T-cell (primary cell): ENCODE measurements at places on chromosomes 1 and 21.

GRCh38 chr1:200960948-200961340 is 62.6 kb downstream of the KIF21B start:
- DNase-seq: no peak

DNA sequence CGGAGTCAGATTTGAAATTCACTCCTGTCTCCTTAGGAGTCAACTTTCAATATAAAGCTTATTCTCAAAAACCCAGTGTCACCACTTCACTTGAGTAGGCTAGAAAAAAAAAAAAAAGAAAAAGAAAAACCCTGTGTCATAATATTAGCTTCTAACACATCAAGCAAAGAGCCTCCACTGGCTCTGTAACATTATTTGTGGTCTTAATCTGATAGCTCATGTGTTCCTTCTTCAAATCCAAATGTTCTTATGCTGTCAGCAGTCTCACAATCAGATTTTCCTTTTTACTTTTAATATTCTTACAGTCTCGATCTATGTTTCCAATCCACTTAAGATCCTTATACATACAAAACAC is 26.1 kb upstream of the PSMG1 start:
- DNase-seq: no peak

- no peak for DNase-seq
Observed at GRCh38 chr21:44947111-44947929, 7.5 kb downstream of the SLX9 start.

- DNase-seq: no peak
Observed at GRCh38 chr1:209720826-209721225, 16.2 kb downstream of the HSD11B1 start.

DNA sequence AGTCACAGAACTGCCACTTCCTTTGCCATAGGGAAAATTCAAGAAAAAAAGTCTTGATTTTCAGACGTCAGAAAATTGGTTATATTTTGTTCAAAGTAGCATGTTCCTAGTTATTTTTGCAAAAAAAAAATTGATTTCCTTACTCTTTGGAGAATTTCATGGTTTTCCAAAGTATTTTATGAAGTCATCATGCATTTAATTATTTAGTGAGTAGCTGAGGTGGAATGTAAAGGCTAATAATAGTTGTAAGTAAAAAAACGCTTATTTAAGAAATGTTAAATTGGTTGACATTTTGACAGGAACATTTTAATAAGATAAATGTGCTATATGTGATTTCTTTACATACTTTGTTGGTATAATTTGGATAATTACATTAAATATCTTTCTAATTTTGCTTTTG is 20.8 kb downstream of the TSEN15 start:
- no peak for DNase-seq

DNA sequence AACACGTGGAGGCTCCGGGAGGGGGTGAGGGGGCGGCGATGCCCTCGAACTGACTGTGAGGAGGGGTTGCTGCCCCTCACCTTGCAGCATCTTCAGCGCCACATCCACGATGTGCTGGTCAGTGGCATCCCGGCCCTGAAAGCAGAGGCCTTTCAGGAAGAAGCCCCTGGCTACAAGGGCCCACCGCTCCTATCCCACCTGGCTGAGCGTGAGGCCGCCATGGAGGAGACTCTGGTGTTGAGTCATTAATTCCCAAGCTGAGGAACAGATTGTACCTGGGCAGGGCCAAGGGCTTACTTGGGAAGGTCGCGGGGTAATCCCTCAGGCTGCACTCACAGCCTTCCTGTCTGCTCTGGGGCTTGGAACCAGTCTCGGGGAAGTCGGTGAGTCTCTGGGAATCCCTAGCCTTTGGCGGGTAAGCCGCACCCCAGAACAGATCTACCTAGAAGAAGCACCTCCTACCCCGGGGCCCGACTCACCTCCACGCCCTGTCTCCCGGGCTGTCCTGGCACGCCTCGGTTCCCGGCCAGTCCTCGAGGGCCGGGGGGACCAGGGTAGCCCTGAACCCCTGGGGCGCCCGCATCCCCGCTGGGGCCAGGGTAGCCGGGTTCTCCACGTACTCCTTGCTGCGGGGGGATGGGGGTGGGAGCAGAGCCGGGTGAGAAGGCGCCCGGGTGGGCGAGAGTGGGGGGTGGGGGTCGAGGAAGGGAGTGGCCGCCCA is 13.9 kb downstream of the COL9A2 start:
- no peak for DNase-seq

- DNase-seq: no peak
Observed at GRCh38 chr21:39715804-39716397, 29.1 kb upstream of the IGSF5 start.

DNA sequence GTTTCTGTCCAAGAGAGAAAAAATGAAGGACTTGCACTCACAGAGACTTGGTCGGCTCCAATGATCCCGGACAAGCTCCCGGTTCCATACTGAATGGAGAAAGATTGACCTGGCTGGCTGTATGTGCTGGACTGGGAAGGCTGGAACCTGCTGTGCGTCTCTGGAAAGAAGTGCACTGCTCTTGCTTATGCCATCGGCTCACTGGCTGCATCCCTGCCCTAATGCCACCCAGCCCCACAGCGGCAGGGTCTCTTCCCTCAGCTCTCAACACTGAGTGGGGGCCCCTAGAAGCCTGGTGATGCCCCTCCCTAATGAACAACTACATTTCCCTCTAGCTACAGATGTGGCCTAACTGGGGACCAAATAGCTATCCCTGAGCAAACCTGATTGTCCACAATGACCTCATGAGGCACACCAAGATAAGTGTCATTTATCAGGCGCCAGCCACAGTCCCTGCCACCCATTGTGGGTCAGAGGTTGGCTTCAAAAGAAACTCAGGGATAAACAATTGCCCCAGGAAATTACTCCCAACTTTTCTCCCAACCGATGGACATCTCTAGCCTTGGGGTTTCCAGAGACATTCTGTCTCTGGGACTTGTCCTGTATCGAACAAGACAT is 2.6 kb downstream of the CTSE start:
- no peak for DNase-seq

- DNase-seq: no peak
Observed at GRCh38 chr1:55065648-55066047, 26.3 kb downstream of the PCSK9 start.

GRCh38 chr21:25536752-25537151 is 70.5 kb downstream of the MRPL39 start:
- DNase-seq: no peak

DNA sequence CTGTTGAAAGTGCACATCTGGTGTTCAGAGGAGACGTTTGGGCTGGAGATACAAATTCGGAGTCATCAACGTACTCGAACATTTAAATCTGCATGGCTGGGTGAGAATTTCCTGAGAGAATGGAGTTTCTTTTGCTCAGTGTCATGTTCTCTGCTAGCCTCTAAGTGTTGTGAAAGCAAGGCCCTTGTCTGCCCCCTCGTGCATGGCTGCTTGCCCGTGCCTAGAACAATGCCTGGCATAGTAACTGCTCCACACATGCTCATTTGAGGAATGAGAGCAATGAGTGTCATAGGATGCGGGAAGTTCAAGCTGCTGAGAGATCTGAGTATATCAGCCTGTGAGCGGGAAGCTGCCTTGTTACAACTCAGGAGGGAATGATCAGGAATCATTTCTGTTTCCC is 171.1 kb upstream of the CSF3R start:
- no peak for DNase-seq

GRCh38 chr1:78370779-78371482 is 119.8 kb upstream of the PTGFR start:
- DNase-seq: no peak

GRCh38 chr1:24764439-24764838 is 19.2 kb downstream of the CLIC4 start:
- no peak for DNase-seq

DNA sequence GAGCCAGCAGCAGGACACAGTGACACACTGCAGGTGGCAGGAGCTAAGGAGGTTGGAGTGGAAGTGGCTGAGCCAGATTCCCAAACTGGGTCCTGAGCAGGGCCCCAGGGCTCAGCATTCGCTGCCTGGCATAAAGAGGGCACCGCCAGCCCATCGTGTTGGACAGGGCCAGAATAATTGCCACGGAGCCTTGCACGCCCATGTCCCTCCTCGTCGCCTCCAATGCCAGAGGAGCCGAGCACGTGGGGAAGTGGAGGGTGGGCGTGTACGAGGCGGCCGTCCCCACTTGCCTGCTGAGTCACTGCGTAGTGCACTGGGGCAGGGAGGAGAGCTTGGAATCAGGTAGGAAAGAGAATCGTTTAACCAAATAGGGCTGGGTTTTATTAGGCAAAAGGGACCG is 26.1 kb upstream of the LRRC47 start:
- no peak for DNase-seq

GRCh38 chr1:206655471-206655882 is 20.1 kb downstream of the DYRK3 start:
- DNase-seq: no peak

DNA sequence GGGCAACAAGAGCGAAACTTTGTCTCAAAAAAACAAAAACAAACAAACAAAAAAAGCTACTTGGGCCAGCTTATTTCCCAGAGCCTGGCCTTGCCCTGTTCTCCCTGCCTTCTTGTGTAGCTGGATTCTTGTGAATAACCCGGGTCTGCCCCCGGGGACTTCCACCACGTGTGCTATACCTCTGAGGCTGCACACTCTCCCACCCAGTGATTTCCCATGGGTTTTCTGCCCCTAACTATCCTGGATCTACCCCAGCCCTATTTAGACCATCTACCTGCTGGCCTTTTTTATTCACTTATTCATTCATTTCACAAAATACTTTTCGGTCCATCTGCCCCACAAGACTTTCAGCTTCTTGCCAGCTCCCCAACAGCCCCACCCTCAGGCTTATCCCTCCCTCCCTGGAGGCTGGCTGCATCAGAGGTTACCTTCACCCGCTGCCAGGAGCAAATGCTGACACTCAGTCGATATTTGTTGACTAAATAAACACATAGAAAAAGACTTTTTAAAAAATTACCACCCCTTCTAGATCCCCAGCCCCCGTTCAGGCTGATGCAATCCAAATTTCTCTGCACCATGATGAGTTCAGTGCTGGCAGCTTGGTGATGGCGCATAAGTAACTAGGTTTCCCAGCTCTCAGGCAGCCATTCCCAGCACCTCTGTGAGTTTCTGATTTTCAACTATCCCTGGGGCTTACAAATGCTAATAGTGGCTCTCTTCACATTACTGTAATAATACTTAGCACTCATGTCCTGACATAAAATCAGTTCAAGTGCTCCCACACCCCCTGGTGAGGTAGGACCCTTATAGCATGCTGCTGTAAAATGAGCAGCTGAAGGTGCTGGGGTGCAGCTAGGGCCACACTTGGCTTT is 30.7 kb upstream of the TARBP1 start:
- no peak for DNase-seq

GRCh38 chr21:35375115-35375514 is 326.0 kb upstream of the RUNX1 start:
- DNase-seq: no peak

DNA sequence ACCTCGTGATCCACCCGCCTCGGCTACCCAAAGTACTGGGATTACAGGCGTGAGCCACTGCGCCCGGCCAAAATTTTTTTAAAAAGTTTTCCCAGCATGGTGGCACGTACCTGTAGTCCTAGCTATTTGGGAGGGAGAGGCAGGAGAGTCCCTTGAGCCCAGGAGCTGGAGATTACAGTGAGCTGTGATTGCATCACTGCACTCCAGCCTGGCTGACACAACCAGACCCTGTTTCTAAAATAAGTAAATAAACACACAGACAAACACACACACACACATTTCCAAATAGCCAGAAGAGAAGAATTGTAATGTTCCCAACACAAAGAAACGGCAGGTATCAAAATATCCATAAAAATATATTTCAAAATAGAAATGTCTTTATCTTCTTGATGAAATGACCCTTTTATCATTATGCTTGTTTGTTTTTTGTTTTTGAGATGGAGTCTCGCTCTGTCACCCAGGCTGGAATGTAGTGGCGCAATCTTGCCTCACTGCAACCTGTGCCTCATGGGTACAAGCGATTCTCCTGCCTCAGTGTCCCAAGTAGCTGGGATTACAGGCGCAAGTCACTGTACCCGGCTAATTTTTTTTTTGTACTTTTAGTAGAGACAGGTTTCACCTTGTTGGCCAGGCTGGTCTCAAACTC is 9.3 kb downstream of the HES2 start:
- DNase-seq: no peak

- no peak for DNase-seq
Observed at GRCh38 chr1:32122151-32122550, 14.3 kb downstream of the KPNA6 start.

- no peak for DNase-seq
Observed at GRCh38 chr1:112877750-112878149, 78.2 kb downstream of the SLC16A1 start.

- DNase-seq: no peak
Observed at GRCh38 chr1:104266612-104267011, 516.9 kb downstream of the AMY1C start.

GRCh38 chr1:53306168-53306567 is 21.7 kb downstream of the LRP8 start:
- no peak for DNase-seq

GRCh38 chr1:64581843-64582185 is 111.9 kb downstream of the CACHD1 start:
- no peak for DNase-seq

DNA sequence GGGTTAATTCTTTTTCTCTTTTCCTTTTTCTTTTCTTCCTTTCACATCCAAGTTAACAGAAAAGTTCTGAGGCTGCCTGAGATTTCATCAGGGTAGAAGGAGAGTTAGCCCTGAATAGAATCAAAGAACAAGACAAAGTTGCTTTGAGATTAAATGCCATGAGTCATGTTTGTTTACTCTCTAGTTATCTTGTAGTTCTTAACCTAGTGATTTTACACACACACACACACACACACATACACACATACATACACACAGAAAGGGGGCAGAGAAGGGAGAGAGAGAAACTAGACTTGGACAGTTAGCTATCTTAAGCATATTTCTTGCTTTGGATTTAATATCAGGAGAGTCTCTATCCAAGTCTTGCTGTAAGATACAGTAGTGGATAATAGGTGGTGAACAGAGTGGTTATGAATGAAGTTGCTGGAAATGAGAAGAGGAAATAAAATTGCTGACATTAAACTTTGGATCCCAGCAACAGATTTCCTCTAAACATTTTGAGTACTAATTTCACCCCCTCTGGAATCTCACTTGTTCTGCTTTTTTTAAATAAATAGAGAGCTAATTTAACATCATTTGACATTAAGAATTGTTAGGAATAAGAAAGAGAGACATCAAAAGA is 19.9 kb downstream of the PLA2G4A start:
- DNase-seq: no peak

DNA sequence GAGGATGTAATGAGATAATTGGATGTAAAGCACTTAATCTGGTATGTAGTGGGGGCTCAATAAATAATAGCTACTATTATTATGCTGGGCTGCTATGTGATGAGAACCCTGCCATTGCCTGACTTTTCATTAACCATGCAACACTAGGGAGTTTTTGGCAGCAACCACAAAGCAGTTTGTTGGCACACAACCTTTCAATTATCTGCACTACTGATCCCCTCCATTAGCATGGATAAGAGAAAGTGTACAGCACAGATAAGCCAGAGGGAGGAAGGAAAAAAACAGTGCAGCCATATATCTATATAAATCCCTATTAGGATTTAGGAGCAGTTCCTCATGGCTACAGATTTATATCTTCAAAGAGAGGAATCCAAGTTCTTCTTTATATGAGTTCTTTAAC is 498.5 kb downstream of the NUF2 start:
- no peak for DNase-seq

- DNase-seq: no peak
Observed at GRCh38 chr1:163068716-163069115, 445 bp upstream of the RGS4 start.
